ENCODE measurements at places on chromosomes 13 and 19.

GRCh38 chr13:76250211-76250610 is 614.1 kb downstream of the LMO7 start:
- no peak for DNase-seq

DNA sequence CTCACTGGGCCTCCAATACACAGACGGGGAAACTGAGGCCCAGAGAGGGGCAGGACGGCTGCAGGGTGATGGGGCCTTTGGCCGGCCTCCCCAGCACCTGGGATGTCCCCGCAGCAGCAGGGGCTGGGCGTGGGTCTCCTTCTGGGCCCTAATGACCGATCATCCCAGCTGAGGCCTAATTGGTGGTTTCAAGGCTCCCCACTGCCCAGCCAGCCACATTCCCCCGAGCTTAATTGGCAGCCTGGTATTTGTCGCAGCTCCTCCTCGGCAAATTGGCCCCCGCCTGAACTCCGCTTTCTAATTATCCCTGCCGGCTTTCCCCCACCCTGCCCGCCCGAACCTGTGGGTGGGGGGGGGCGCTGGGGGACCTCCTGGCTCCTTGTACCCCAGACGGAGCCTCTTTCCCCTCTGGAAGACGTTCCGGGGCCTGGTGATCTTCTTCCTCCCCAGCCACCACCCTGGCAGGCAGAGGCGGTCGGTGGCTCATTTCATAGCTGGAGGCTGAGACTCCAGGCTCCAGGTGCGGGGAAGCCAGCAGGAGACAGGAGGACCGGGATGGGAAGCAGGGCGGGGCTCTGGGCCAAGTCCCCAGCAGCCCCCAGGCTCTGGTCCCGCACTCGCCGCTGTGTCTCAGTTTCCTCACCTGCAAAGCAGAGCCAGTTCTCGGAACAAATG is 27.2 kb upstream of the WDR18 start:
- DNase-seq = peak; percentile 94

DNA sequence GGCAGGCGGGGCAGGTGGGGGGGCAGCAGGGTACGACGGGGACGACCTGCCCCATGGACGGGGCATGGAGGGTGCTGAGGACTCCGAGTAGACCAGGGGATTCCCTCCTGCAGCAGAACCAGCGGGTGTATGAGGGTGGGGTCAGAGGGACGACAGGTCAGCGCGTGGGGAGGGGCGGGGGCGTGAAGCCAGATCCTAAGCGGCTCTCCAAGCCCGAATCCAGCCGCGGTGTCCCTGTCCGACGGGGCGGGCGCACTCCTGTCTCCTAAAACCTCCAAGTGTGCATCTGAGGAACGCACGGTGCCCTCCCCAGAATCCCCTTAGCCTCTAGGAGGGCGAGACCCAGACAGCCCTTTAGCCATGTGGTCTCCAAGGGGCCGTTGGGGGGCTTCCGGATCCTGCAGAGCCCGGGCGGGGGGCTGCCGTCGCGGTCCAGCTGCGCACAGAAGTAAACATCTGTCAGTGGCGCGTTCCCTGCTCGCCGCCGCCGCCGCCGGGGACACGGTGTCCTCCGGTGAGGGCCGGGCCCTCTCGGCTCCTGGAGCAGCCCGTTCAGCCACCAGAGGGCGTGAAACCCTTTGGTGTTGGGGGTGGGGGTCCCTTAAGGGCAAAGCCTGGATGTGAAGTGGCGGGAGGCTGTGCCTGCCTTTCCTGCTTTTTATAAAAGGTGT is 730 bp downstream of the NRTN start:
- peak; percentile 82 for DNase-seq

GRCh38 chr13:22848539-22849052 is 332.2 kb upstream of the SGCG start:
- no peak for DNase-seq

- no peak for DNase-seq
These were observed 23.4 kb upstream of the MBNL2 start for GRCh38 chr13:97198753-97199152.

GRCh38 chr13:97586941-97587340 is 153.0 kb downstream of the RAP2A start:
- DNase-seq = no peak

DNA sequence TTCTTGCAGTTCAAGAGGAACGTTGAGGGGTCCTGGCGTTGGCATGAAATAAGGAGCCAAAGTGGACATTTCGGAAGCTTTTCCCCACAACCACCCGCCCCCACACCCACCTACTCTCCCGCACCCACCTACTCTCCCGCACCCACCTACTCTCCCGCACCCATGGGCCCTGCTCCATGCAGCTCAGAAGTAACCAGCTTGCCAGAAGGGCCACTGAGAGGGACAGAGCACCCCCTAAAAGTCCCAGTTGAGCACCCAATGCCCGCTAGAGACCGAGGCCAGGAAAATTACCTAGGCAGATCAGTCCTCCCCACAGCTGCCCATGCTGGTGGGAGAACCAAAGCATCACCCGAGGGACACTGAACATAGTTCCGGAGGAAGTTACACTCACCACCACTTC is 11.8 kb downstream of the VSTM2B start:
- no peak for DNase-seq

DNA sequence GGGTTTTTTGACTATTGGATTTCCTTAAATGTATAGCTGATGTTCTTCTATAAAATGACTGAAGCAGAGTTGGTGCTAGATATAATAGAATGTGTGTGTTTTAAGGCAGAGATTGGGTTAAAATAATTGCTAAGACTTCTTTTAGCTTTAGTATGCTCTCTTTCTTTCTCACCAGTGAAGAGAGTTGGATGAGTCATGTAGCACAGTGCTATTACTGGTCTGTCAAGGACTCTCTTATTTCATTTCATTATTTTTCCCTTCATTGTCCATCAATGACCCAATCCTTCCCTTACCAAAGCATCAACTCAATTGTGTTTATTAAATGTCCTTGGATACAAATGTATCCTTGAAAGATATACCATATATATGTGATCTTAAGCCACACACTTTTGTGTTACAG is 268.9 kb downstream of the IRS2 start:
- DNase-seq = no peak

DNA sequence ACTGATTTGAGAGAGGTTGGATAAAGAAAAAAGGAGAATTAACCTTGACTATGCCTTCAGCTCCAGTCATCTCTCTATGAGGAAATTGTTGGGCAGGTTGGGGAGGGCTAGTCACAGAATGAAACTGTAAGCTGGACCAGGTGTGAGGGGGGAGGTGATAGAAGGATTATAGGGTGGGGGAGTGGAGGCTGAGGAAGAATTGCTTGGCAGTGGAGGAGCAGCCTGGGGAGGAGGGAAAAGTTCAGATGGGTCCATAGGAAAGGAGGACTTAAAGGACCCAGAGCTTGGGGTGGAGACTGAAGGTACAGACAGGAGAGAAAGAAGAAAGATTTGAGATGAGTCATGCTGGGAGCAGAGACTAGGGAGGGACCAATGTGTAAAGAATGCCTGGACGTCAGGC is 8.2 kb upstream of the ZNF431 start:
- DNase-seq = no peak

DNA sequence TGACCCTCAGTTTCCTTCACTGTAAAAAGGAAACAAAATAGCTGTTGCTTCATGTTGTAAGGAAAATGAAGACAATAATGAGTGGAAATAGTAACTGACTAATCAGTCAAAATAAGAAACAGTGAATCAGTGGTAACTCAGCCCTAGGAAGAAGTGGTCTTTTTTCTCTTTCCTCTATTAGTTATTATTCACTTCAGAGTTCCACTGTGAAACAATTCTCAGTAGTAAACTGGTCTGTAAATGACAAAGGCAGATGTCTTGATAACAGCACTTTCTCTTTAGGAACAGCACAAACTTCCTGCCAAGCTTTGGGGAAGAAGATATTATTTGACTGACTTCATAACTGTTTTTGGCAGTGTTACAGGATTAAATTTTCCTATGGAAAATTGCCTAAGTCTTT is 600.5 kb upstream of the KLHL1 start:
- DNase-seq = no peak

GRCh38 chr13:102845289-102845629 is 573 bp upstream of the ERCC5 start:
- DNase-seq = no peak

GRCh38 chr13:104372095-104372655 is 1306.0 kb upstream of the SLC10A2 start:
- no peak for DNase-seq

DNA sequence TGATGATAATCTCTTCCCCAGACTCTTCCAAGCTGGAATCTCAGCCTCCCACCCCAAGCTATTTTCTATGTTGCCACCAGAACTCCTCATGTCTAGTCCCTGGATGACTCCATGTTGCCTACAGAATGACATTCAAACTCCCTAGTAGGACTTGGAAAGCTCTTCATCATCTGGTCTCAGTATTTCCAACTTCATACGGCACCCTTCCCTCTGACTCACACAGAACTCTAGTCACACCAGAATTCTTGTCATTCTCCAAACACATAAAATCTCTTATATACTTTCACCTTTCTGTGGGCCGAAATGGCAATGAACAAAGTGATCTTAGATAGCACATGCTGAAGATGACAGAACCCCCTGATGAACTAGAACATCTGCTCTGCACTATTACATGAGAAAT is 86.2 kb downstream of the CAB39L start:
- DNase-seq = no peak

GRCh38 chr19:57314146-57314545 is 6.1 kb upstream of the ZNF543 start:
- no peak for DNase-seq

- no peak for DNase-seq
These were observed 236.3 kb downstream of the SLC7A1 start for GRCh38 chr13:29359181-29359580.

GRCh38 chr19:40719414-40719894 is 2.5 kb downstream of the ITPKC start:
- DNase-seq = no peak

DNA sequence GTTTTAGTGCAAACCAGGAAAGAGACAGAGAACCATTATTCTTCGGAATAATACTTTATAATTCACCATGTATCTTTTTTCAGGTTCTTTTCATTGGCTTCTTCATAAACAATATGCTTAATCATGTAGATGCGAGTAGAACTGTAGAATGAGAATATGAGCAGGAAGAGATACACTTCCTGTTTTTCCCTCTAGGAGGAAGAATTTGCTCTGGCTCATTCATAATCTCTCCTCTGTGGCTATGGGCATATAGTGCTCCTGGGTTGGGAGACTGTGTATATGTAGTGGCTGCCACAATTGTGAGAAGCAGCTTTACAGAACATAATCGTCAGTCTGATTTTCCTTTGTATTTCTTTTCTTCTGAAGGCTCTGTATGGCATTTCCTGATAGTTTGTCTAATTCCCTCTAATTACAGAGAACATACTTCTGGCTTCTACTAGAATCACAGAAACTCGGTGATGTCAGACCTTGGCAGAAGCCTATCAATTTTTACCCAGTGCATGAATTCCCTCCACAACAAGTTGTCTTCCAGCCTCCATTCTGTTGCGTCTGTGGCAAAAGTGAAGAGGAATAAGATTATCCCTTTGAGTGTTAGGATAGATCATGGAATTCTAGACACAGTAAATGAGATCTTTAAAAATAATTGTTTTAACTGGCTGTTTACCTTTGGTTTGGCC is 2.9 kb upstream of the DCLK1 start:
- no peak for DNase-seq

- no peak for DNase-seq
These were observed 17.7 kb downstream of the LIPE start for GRCh38 chr19:42409477-42409876.

DNA sequence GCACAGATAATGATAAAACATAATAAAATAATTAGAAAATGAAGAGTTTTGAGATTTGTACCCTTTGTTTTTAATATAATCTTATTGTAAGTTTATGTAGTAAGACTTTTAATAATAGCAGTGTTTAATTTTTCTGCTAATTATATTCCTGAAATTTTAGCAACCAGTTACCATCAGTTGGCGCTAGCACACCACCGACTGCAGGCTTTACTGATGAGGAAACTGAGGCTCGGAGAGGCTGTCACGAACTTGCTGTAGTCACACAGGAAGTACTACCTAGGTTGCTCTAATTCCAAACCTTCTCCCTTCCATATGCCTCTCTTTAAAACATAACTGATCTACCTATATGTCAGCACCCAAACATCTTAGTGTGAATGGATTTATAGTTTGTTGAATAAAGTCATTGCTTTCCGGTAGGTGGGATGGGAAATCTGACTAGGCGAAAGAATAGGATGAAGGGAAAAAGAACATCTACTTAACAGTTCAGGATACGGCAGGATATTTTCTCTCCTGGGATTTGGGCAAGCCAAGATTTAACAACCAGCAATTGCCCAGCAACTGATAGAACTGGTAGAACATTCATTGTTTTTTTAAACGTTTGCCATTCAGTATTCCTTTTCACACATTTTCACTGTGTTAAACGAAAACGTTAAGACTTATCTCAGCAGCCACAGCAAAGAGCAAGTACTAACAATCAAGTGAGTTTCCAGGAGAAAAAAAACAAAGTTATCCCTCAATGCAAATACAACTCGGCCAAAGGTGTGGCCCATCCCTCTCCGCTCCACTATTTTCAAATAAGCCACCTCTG is 822 bp upstream of the RFXAP start:
- no peak for DNase-seq

DNA sequence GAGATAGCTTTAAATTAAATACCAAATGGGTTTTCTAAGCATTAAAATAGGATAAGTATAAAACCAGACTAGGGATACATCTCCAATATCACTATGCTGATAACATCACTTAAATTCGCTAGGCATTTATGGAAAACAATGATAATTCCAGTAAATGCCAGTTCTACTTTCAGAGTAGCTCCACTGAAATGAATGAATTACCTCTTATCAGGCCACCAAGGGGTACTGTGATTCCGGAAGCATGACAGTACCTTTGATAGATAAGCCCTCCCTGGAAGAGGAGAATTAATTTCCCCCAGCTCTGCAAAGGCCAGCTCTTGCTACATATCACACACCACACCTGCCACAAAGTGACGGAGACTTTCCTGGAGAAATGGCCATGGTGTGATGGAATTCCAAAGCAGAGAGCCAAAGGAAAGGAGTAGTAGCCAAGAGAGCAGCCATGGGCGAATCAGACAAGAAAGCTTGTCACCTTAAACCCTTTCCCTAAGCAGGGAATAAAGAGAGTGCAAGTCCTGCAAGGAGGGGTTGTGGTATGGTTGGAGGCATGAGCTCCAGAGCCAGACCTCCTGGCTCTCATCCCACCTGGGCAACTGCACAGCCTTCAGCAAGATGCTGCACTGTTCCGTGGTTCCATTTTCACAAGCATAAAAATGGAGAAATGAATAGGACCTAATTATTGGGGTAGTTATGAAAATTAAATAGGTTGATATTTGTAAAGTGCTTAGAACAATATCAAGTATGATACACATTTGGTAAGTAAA is 423.1 kb downstream of the FGF14 start:
- no peak for DNase-seq
